Activated naive CD8-positive, alpha-beta T cell treated with anti-CD3 and anti-CD28 coated beads, Interleukin-2, amount 50 U/mL, for 24 hours (primary cell): ENCODE measurements at places on chromosomes 2 and 18.
A peak's percentile ranks its signal among the peaks of the same experiment; 100 is the strongest.

DNA sequence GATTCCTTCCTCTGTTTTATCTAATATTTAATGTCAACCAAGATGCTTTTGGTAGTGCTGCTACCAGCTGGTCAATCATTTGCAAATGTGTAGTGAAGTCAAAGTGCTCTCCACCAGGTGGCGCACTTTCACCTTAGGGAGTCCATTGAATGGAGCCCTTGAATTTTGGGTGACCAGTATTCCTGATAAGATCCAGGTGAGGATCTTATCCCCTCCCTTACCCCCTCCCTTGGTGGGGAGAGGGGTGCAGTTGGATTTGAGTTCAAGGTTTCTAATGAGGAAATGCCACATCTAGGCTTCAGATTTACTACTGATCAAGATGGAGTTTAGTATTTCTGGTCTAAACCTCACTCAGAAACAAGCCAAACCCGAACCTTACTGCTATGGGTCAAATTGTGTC lies 12.0 kb upstream of the E2F6 start:
- peak; percentile 87 for DNase-seq

DNA sequence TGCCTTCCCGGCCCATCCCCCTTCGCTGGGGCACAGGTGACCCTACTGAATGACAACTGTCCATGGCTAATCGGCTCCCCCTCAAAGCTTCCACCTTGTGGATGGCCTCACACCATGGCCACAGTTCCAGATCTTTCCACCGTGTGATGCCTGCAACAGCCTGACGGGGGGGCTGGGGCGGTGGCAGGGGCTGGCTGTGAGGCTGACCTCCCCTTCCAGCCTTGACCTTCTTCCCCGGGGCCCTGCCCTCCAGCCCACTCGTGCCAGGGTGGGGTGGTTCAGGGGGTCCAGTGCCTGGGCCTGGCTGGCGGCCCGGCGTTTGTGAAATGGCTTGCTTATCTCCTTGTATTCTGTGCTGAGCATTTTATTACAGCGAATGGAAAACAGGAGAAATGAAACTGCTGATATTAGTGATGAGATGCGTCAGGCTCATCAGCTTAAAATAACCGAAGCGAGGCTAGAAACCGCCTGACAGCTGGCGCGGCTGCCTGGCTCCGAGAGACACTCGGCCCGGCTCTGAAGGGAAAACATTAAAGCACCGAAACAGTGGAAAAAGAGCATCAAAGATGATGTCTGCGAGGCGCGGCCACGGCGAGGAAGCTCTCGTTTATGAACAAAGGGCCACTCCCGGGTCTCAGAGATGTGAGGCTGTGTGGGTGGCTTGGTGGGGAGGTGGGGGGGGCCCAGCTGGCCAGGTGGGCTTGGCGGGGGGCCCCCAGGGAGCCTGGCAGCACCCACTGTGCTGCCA lies 916 bp upstream of the PDCD1 start:
- DNase-seq, result peak; percentile 82

- DNase-seq, result no peak
Observed at GRCh38 chr18:48674758-48675351, 136.0 kb downstream of the CTIF start.

- DNase-seq, result no peak
Observed at GRCh38 chr2:197294260-197294659, 16.3 kb downstream of the ANKRD44 start.

GRCh38 chr2:212530373-212530772 lies 8.2 kb downstream of the ERBB4 start:
- DNase-seq, result no peak

DNA sequence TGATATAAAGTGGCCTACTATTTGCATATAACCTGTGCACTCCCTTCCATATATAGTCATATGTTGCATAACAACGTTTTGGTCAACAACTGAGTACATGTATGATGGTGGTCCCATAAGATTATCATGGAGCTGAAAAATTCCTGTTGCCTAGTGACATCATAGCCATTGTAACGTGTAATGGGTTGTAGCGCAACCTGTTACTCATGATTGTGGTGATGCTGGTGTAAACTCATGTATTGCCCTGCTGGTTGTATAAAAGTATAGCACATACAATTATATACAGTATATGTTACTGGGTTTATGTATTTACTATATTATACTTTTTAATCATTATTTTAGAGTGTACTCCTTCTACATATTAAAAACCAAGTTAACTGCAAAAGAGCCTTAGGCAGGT lies 144.8 kb upstream of the IL1R2 start:
- no peak for DNase-seq

DNA sequence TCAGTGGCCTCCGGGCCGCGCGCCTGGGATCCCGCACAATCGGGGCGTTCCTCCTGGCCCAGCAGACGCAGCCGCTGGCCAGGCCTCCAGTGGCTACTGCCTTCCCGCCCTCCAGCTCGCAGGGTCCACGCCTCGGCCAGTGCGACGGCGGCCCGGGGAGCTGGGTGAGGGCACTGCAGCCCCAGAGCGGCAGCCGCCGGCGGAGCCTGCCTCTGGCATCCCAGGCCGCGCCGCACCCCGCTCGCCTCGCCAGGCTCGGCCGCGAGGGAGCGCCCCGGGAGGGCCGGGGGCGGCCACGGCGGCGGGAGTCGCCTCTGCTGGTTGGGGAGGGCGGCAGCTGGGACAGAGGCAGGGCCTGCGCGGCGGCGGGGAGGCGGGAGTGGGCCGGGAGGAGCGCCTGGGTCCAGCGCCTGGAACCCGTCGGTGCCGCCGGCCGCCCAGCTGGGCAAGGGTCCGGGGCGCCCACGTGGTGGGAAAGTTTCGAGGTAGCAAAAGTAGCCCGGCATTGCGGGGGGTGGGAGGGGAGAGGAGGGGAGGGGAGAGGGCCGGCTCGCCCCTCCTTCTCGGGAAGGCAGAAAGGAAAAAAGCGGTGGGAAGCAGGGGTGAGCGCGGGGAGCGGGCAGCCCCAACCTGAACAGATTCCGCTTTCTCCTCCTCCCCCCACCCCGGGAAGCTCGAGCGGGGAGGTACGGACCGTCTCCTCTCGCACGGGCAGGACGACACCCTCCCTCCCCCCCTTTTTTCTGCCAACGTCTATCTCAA lies 1.5 kb upstream of the INHBB start:
- peak; percentile 13 for DNase-seq

- no peak for DNase-seq
Observed at GRCh38 chr2:214628091-214628490, 181.4 kb downstream of the BARD1 start.

GRCh38 chr2:168454737-168455644 lies 1.1 kb upstream of the CERS6 start:
- DNase-seq, result no peak

DNA sequence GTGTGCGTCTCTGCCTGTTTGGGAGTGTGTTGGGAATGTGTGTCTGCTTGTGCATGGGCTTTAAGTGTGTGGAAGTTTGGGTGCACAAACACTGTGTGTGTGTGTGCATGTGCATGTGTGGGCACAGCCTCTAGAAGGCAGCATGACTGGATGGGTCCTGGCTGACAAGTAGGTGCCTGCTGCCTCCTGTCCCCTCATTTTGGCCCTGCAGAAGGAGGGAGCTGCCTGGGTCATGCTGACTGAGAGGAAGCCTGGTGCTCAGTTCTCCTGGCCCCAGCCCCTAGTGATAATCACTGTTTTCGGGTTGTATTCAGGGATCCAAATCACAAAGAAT lies 34.1 kb downstream of the GLI2 start:
- DNase-seq, result no peak

- no peak for DNase-seq
Observed at GRCh38 chr2:101794141-101794540, 96.6 kb downstream of the MAP4K4 start.

GRCh38 chr18:46346213-46346612 lies 242.0 kb downstream of the HAUS1 start:
- DNase-seq, result no peak

- DNase-seq, result no peak
Observed at GRCh38 chr2:108378851-108379250, 1.1 kb downstream of the SULT1C4 start.

DNA sequence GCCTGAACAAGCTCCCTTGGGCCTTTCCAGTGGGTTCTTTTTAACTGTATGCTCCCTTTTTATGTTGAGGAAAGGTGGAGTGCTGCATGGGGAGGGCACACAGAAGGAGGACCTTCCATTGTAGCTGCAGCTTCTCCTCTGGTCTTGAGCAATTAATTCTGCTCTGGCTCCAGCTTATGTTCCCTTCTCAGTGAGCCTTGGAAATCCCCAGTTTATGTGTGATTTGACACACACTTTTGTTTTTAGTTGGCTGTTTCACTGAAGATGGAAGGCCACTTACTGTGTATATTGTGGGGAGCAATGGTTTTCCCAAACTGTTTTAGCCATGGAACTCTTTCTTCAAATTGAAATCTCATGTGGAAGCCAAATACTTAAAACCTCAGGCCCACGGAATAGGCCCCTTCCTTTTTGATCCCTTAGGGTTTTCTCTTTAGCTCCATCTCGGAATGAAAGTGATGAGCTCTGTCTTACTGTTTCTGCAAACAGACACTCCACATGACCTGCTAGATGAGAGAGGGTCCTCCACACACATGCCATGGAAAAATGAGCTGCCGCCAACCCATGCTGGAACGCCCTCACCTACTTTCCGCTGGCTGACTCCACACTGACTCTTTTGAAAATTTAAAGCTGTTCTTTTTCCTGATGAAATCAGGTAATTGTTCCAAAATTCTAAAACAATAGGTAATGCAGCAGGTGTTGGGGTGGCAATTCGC lies 280.9 kb upstream of the SIX2 start:
- no peak for DNase-seq

DNA sequence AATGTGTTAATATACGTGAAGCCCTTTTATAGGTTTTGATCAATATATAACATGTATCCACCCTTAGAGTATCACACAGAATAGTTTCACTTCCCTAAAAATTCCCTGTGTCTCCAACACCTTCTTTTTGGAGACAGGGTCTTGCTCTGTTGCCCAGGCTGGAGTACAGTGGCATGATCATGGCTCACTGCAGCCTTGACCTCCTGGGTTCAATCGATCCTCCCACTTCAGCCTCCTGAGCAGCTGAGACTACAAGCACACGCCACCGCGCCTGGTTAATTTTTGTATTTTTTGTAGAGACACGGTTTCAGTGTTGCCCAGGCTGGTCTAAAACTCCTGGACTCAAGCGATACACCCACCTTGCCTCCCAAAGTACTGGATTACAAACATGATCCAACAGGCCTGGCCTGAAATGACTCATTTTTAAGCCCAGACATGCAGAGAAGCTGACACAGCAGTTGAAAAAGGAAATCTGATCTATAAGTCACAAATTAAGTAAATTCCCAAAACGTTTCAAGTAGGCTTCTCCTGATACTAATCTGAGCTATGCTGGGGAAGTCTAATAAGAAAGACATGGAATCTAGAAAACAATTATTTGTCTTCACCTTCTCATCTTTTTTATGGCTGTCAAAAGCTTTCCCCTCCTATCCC lies 2.9 kb downstream of the DUSP11 start:
- DNase-seq, result no peak

DNA sequence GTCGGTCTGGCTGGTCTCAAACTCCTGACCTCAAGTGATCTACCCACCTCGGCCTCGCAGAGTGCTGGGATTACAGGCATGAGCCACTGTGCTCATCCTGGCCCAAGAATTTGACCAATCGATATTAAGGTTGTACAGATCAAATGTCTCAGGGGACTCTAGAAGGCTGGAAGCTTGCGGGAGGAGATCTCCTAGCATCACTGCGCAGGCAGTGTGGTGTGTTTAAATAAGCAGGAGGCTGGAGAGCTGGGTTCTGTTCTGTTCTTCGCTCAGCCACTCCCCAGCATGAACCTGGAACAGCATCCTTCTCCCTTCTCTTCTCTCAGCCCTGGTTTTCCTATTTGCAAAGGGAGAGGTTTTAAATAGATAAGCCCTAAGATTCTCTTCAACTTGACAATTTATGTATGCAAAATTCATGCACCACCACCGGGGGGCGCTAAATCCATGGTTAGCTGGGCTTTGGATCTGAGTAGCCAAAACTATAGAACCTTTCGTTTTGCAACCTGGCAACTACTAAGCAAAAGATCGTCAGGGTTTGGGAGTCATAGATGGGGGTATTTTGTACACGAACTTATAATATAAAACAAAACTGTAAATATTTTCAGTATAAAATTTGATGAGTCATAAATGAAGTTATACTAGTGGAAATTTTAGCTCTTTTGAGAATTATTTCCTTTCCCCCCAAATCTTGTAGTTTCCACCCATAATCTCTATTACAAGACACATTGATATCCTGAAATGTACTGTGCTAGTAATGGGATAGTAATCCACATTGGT lies 60.6 kb downstream of the SLC16A14 start:
- peak; percentile 87 for DNase-seq

GRCh38 chr18:45166836-45167551 lies 448.3 kb upstream of the SLC14A2 start:
- no peak for DNase-seq

GRCh38 chr18:24064391-24065100 lies 50.0 kb downstream of the TTC39C start:
- no peak for DNase-seq

DNA sequence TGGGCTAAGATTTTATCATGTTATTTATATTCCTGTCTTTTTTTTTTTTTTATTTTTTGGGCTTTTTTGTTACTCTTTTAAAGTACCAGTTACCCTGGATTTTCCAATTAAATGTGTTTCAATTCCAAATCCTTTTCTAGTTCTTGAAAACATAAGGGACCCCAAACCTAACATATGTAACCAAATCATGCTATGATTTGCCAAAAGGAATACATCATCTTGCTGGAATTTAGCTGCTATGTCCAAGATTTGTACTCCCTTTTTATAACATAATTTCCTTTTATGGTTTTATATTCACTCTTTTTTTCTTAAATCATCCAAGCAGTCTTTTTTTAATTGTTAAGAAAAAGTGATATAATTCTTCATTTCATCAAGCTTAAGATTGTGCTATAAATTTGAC lies 60.9 kb upstream of the DSEL start:
- no peak for DNase-seq

DNA sequence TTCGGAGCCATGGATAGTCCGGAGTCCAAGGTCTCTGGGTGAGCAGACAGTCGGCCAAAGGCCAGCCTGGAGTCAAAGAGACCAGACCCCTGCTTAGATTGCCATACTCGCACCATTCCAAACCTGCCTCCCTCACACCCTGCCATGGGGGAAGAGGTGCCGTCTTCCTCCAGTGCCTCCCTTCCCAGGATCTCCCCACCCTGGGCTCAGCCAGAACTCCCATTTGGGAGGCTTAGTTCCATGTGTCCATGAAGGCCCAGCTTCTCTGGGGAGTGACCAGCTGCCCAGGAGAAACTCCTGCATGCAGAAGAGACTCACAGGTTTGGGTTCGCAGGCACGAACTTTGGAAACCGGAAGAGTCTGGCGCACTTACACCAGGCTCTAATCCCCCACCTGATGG lies 21.7 kb downstream of the IGFBP5 start:
- DNase-seq, result no peak

GRCh38 chr2:233800208-233800607 lies 22.1 kb downstream of the MROH2A start:
- no peak for DNase-seq

DNA sequence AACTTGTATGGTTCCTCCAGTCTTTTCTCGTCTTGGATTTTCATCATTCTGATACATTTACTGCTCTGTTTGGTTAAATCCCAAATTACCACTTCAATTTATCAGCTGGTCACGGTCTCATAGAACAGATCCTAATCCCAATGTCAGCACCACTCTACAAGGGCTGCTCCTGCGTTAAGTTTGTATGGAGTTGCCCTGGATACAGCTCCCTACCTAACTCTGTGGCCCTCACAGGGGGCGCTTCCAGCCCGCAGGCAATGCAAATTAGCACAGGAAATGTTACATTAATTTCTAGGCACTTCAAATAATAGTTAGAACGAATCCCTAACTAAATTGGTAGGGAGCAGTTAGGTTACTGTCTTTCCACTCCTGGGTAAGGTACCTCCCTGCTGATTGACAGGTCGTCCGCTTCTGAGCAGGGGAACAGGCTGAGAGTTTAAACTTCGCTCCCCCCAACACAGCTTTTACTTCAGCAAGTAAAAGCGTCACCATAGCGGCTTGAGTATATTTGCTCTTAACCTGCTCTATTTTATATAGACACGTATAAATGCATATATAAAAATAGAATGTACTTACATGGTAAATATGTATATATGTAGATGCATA lies 238.5 kb upstream of the FANCL start:
- no peak for DNase-seq
